NCI-H446 (cell line): ENCODE measurements at places on chromosomes 2 and 18.

DNA sequence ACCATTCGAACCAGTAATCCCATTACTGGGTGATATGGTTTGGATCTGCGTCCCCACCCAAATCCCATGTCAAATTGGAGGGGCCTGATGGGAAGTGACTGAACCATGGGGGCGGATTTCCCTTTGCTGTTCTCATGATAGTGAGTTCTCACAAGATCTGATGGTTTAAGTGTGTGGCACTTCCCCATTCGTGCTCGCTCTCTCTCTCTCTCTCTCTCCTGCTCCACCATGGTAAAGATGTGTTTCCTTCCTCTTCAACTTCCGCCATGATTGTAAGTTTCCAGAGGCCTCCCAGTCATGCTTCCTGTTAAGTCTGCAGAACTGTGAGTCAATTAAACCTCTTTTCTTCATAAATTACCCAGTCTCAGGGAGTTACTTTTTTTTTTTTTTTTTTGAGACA, 62.6 kb downstream of the NBAS start:
- no peak for DNase-seq

DNA sequence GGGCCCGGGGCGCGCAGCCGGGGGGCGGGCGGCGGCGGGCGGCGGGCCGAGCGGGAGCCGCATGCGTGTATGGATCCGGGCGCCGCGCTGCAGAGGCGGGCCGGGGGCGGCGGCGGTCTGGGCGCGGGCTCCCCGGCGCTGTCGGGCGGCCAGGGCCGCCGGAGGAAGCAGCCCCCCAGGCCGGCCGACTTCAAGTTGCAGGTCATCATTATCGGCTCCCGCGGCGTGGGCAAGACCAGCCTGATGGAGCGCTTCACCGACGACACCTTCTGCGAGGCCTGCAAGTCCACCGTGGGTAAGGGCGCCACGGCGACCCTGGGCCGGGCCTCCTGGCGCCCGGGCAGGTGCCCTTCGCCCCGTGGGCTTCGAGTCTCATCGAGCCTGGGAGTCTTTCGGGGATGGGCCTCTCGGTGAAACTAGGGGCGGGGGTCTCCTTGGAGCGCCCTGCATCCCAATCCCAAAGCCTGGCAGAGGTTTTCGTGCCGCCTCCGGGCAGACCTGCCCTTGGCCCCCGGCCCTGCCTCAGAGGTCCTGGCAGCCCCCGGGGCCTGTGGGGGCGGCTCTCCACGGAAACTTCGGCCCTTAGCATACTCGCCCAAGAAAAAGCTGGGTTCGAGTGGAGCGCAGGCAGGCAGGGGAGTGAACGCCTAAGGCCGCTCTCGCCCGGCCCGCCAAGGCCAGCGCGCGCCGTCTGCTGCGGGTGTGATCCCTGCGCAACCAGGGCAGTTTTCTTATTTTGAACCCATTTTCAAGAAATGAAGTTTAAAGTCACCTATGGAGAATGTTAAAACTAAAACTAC, 622 bp downstream of the RAB12 start:
- DNase-seq, result no peak

GRCh38 chr2:26885651-26886329, 37.9 kb downstream of the DPYSL5 start:
- no peak for DNase-seq

DNA sequence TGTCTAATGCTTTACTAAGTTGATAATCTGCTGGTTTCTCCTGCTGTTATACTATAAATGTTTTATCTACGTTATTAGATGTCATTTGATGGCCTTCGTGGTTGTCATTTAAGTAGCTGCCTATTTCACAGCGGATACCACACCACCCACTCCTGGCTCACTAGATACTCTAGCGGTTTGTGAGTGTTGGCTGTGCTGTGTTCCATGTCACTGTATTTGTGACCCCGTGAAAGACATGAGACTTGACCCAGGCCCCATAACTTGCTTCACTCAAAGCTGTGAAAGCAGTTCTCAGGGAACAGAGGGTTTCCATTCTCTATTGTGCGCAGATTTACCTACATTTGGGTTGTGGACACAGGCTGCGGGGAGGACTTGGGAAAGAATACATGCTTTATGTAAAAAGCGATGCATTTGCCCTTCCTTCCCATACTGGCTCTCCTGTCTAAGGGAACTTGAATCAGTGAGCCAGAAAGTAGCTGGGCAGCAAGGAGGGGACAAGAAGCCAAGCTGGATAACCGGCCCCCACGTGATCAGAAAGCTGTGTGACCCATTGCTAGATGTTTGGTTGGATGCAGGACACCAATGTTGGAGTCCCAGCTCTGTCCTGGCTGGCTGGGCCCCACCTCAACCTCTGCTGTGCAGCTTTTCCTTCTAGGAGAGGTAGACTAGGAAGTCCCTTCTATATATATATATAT, 52.2 kb downstream of the PLB1 start:
- DNase-seq, result no peak

GRCh38 chr2:83051538-83052170, 1407.4 kb downstream of the SUCLG1 start:
- no peak for DNase-seq

DNA sequence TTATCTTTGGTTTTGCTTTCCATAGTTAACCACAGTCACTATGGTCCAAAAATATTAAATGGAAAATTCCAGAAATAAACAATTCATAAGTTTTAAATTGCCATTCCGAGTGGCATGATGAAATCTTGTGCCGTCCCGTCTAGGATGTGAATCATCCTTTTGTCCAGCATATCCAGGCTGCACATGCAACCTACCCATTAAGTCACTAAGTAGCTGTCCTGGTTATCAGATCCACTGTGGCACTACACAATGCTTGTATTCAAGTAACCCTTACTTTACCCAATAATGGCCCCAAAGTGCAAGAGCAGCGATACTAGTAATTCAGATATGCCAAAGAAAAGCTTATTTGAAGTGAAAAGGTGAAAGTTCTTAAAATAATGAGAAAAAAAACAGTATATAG, 10.7 kb downstream of the USP34 start:
- no peak for DNase-seq
